Fibroblast of pulmonary artery (primary cell): ENCODE measurements at places on chromosomes 5 and 9.

DNA sequence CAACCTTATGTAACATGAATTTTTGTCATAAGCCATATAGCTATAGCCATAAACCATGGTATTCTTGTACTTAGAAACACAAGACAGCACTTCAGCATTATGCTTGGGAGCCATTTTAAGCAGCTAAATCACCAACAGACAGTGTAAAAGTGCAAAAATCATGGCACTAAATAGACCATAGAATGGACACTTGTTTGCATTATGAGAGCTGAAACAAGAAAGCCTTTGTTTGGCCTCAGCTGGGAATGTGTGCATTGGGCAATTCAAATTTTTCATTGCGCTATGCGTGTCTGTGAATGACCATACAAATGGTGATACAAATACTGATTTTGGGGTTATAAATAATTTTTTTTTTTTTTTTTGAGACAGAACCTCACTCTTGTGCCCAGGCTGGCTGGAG, 23.7 kb downstream of the KDM4C start:
- peak; percentile 25 for DNase-seq

- no peak for DNase-seq
Measured at GRCh38 chr5:117769877-117770276, 1195.3 kb upstream of the SEMA6A start.

- peak; percentile 34 for DNase-seq
Measured at GRCh38 chr5:95543017-95543705, 11.6 kb downstream of the SKIC3 start.

DNA sequence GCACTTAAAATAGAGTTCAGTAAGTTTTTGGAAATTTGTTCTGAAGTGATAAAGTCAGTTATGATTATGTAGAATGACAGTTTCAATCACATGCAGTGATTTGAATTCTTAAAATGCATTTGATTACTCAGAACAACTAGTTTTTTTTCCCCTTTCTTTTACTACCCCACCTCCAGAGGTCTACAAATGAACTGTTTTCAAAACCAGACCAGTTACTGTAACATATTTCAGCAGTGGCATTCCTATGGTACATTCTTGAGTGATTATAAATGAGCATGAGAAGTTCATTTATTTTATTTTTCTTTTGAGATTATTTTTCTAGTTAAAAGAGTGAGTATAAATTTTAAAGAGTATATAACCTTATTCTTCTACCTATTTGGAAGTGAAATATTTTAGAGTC, 71.6 kb downstream of the NNT start:
- peak; percentile 20 for DNase-seq

DNA sequence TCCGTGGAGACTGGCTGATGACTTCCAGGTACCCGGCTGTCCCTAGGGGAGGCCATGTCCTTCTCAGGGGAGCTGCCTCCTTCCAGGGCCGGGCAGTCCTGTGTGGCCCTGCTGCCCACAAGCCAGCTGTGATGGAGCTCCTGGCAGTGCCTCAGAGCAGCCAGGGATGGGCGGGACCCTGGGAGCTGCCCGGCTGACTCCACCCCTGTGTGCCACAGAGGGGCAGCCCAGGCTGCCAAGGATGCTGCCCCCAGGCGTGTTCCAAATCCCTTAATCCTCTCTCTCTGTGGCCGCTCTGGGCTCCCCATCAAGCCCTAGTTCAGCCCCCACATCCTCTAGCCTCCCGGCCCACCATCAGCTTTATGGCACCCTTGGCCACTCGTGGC, 7.0 kb upstream of the SCGB3A1 start:
- DNase-seq: no peak

DNA sequence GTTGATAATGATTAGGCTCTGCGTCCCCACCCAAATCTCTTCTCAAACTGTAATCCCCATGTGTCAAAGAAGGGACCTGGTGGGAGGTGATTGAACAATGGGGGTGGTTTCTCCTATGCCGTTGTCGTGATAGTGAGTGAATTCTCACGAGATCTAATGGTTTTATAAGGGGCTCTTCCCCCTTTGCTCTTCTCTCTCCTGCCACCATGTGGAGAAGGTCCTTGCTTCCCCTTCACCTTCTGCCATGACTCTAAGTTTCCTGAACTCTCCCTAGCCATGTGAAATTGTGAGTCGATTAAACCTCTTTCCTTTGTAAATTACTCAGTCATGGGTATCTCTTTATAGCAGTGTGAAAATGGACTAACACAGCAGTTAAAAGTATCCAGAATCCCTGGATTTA, 715.2 kb upstream of the DMAC1 start:
- no peak for DNase-seq

DNA sequence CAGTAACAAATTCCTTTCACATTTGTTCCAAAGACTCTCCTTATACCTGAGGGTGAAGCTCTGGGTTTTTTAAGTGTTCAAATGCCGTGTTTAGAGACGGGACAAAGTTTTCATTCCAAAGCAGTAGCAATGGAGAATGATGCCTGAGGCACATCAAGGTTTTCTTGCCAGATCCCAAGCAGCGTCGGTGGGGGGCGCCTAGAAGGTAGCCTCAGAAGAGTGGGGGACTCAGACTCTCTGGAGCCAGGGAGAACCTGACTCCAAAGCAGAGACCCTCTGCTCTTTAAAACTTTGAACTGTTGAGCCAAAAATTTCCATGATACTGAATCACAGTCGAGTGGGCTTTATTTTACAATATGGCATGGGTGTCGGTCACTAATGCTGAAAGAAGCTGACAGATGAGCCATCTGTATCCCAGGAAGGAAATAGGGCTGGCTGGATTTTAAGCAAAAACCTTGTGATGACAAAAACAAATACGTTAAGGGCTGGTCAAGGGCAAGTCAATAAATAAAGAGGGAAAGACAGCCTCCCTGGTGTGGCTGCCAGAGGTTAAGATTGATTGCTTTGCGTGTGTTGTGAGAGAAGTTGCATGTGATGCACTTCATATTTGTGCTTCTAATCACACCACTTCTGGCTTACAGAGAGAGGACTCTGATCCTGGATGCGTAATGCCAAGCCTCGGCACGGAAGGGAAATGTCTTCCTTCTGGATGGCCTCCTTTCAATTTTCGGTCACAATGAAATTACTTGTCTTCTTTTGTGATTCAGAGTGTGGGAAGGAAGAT, 161.1 kb upstream of the EFNA5 start:
- peak; percentile 10 for DNase-seq

DNA sequence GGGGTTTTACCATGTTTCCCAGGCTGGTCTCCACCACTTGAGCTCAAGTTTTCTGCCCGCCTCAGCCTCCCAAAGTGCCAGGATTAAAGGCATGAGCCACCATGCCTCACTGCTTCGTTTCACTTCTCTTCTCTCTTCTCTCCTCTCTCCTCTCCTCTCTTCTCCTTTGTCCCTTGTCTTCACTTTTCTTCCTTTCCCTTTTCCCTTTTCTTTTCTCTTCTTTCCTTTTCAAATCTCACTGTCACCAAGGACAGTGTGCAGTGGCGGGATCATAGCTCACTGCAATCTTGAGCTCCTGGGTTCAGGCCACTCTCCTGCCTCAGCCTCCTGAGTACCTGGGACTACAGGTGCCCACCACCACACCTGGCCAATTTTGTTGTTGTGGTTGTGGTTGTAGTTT, 49.5 kb downstream of the SLF1 start:
- DNase-seq: no peak

DNA sequence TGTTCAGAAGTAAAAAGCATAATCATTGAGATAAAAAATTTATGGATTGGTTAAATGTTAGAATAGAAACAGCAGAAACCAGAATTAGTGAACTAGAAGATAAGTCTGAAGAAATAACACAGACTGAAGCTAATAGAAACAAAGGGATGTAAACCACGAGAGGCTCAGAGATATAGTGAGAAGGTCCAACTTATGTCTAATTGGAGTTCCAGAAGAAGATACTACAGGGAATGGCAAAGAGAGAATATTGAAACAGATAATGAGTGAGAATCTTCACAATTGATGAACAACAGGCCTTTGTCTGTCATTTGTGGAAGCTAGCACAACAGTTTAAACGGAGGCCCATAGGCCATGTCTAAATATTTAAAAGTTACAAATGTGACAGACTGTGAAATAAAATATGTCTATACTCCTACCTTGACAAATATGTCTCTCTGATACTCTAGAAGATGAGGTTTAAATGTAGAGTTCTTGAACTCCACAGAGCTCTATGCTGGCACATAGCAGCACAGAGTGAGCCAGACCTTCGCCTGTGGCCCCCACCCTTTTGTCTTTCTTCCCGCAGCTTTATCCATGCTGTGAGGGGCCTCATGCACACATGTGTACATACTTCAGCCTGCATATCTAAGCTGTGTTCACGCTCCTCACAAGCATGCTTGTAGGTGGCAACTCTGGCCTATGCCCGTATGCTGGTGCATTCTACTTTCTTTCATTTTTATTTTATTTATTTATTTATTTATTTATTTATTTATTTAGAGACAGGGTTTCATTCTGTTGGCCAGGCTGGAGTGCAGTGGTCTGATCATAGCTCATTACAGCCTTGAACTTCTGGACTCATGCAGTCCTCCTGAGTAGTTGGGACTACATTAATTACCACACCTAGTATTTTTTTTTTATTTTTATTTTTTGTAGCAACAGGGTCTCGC, 45.0 kb upstream of the ABL1 start:
- no peak for DNase-seq

GRCh38 chr9:91047993-91048607, 246.5 kb downstream of the SYK start:
- peak; percentile 76 for DNase-seq

DNA sequence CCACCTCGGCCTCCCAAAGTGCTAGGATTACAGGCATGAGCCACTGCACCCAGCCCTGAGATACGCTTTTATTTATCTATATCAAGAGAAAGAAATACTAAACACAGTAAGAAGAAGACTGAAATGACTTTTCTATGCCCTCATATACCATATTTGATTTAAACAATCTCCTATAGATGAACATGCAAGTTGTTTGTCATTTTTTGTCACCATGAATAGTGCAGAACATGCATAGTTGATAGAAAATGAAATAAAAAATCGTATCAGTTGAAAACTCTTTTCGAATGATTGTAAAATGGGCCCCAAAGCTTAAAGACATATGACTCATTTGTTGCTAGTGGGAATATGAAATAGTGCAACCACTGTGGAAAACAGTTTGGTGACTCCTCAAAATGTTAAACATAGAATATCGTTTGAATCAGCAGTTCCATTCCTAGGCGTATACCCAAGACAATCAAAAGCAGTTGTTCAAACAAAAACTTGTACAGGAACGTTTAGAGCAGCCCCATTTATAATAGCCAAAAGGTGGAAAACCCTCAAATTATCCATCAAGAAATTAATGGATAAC, 61.4 kb upstream of the ANKH start:
- DNase-seq: no peak

DNA sequence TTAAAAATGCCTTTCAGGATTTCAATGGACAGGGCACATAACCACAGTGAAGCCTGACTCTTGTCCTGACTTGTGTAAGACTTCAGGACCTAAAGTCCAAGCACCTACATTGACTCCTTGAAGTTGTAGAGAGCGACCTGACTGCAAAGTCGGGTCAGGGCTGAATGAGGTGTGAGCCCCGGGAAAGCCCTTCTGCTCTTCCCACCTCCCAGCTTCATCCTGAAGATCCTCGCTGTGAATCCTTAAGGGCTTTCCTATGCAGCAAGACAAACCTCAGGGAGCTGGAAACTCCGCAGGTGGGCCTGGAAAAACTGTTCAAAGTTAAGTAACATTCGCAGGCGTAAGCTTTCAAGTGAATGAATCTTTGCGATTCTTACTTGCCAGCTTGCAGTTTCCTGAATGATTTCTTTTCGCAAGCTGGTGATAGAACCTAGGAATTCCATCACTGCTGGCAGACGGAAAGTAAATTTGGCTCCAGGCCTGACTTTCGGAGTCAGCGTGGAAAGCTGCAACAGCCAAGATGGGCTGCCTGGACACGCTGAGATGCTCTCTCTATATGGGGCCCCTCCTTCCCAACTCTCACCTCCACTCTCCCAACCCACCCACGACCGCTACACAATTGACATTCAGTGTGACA, 10.9 kb downstream of the SEMA5A start:
- DNase-seq: peak; percentile 43

DNA sequence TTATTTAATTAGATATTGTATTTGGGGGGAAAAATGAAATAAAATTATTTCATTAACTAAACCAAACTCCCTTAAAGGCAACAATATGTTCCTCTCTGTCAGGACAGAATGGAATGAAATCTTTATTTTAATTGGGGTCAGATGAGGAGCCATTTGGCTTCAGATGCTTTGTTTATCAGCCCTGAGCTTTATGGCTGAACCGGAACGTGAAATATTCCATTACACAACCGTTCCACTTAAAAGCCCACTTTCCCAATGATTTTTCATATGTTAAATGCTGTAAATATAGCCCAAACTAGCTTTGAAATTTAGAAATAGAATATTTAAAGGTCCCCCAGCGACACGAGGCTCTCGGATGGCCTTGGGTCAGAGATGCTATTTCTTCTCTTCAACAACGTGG, 149.5 kb downstream of the CRB2 start:
- no peak for DNase-seq

DNA sequence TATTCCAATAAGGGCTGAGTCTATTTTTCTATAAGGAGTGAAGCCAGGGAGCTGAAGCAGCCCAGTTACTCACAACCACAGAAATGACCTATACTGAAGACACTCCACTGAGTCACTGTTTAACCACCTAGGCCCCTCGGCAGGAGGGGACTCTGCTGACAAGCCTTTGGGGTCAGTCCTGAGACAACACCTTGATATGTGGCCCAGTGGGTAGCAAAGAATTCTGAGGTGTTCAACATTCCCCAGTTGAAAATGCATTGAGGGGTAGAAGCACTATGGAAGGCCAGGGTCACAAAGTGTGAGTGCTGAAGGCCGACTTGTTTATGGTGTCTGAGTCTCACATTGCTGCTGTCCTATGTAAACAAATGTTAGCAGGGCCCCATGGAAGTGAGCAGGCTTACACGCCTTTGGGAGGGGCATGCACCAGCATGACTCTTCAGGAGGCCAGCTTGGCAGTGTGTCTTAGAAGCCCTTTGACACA, 112.6 kb upstream of the NFIL3 start:
- DNase-seq: no peak

DNA sequence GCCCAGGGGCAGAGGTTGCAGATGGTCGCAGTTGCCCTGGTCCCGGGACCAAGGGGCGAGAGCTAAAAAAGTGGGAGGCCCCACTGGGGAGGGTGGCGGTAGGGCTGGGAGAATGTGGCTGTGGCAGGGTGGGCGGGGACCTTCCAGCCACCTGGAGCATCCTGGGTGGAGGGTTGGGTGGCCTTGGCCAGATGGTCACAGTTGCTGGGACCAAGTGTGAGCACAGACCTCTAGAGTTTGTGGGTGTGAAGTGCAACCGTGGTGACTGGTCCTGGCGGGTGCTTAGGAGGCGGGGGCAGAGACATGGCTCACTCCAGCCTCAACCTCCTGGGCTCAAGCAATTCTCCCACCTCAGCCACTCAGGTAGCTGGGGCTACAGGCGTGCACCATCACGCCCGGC, 5.7 kb upstream of the TRAF2 start:
- DNase-seq: no peak

- DNase-seq: no peak
Measured at GRCh38 chr9:5510989-5511388, 658 bp downstream of the PDCD1LG2 start.

DNA sequence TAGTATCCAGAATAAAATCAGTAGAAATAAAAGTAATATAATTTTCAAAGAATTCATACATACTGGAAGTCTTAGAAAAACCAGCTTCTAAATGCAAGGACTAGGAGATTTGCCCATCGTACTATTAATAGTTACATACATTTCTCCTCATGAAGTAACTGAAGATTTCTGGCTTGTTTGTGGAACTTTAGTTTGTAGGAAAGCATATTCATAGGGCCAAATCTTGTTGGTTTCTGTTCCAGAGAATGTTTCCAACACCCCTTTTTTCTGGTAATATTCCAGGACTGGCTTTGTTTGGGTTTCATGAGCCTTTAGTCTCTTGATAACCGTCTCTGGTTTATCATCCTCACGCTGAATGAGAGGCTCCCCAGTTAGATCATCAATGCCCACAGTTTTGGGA, 66.3 kb upstream of the TJP2 start:
- no peak for DNase-seq

GRCh38 chr5:62000646-62001045, 305.4 kb upstream of the KIF2A start:
- no peak for DNase-seq
